Progenitor cell of endocrine pancreas (in vitro differentiated cells): ENCODE measurements at places on chromosomes 1 and 21.

- DNase-seq = no peak
- no peaks in the 10 kb centered on the region for H3K27me3 ChIP-seq
- no peak overlapping the region for H3K27ac ChIP-seq
- no peak overlapping the region for H3K4me3 ChIP-seq
- no peaks in the 10 kb centered on the region for H3K36me3 ChIP-seq
- peaks cover 17% of the 10 kb centered on the region for H3K4me1 ChIP-seq
Measured at GRCh38 chr1:98005326-98006010, 84.6 kb upstream of the DPYD start.

DNA sequence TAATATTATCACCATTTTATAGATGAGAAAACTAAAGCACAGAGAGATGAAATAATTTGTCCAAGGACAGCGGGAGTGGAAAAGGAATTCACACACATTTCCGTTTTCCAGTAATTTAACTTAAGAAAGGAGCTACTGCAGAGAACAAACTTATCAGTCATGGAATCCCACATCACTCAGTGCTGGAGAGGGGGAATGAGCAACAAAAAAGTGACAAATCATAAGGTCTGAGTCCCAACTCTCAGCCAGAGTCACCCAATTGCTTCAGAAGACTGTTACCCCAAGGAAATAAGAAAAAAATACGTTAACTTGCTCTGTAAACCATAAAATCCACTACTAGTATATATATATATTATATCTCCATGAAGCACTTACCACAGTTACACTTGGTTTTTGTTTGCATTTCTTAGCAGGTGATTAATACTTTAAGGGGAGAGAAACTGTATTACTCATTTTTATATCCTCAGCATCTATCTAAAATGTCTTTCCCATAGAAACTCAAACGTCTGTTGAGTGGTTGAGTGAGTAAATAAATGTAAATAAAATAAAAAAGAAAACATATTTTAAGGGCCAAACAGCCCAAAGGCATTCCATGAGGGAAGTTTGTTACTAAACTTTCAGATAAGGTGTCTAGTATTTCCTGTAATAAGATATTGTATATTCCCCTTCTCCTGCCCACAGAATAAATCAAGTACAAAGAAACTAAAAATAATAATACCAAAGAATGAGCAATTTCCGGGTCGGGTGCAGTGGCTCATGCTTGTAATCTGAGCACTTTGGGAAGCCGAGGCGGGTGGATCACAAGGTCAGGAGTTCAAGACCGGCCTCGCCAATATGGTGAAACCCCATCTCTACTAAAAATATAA lies 76.8 kb downstream of the SLC45A1 start:
- no peaks in the 10 kb centered on the region for H3K27me3 ChIP-seq
- H3K4me3 ChIP-seq = no peak overlapping the region
- no peak for DNase-seq
- H3K4me1 ChIP-seq = peaks cover 38% of the 10 kb centered on the region

- no peaks in the 10 kb centered on the region for H3K27me3 ChIP-seq
- no peak overlapping the region for H3K27ac ChIP-seq
- H3K4me1 ChIP-seq = no peaks in the 10 kb centered on the region
- no peak for DNase-seq
Measured at GRCh38 chr1:100757946-100758345, 38.4 kb downstream of the VCAM1 start.

DNA sequence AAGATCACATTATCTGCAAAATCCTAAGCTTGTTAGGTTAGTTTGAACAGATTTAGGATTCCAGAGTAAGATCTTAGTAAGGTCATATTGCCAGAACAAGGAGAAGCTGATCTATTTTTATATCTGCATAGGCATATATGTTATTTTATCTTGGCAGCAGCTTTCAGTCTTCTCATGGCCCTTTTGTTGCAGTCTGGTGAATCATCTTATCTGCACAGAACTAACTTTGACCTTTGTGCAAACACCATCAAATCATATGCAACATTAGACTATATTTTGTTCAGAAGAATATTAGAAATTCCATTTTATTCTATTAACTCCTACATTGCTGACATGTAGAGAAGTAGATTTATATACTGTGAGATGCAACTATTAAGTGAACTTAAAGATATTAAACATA lies 107.3 kb downstream of the CLEC20A start:
- H3K4me3 ChIP-seq = no peak overlapping the region
- no peaks in the 10 kb centered on the region for H3K36me3 ChIP-seq
- H3K27me3 ChIP-seq = no peaks in the 10 kb centered on the region
- DNase-seq = no peak
- H3K27ac ChIP-seq = no peak overlapping the region

- H3K36me3 ChIP-seq = no peaks in the 10 kb centered on the region
- H3K27ac ChIP-seq = no peak overlapping the region
- DNase-seq = no peak
- H3K4me3 ChIP-seq = no peak overlapping the region
- H3K4me1 ChIP-seq = peaks cover 34% of the 10 kb centered on the region
Measured at GRCh38 chr1:209534496-209535250, 48.8 kb upstream of the CAMK1G start.

DNA sequence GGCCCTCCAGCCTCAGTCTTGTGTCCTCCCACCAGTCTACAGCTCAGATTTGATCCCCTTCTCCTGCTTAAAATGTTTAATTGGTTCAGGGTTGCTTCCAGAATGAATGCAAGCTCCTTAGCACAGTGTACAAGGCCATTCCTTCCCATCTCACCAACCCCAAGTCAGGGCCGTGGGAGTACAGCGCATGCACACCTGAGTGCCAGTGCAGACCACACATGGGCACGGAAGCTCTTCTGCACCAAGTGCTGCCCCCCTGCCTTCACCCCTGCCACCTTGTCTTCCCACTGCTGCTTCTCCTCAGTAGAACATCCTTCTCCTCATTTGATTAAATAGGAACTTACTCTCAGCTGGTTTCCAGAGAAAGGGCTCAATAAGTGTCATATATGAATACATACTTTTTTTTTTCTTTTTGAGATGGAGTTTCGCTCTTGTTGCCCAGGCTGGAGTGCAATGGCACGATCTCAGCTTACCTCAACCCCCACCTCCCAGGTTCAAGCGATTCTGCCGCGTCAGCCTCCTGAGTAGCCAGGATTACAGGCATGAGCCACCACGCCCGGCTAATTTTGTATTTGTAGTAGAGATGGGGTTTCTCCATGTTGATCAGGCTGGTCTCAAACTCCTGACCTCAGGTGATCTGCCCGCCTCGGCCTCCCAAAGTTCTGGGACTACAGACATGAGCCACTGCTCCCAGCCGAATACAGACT lies 9.3 kb downstream of the PMF1 start:
- H3K27me3 ChIP-seq = no peaks in the 10 kb centered on the region
- peaks cover 25% of the 10 kb centered on the region for H3K36me3 ChIP-seq
- no peak overlapping the region for H3K4me3 ChIP-seq
- no peak for DNase-seq
- peaks cover 3% of the 10 kb centered on the region for H3K4me1 ChIP-seq

GRCh38 chr1:227370533-227371254 lies 52.4 kb upstream of the CDC42BPA start:
- no peak overlapping the region for H3K27ac ChIP-seq
- no peak for DNase-seq
- peaks cover 14% of the 10 kb centered on the region for H3K4me1 ChIP-seq
- peaks cover 17% of the 10 kb centered on the region for H3K27me3 ChIP-seq
- no peak overlapping the region for H3K4me3 ChIP-seq
- no peaks in the 10 kb centered on the region for H3K36me3 ChIP-seq

DNA sequence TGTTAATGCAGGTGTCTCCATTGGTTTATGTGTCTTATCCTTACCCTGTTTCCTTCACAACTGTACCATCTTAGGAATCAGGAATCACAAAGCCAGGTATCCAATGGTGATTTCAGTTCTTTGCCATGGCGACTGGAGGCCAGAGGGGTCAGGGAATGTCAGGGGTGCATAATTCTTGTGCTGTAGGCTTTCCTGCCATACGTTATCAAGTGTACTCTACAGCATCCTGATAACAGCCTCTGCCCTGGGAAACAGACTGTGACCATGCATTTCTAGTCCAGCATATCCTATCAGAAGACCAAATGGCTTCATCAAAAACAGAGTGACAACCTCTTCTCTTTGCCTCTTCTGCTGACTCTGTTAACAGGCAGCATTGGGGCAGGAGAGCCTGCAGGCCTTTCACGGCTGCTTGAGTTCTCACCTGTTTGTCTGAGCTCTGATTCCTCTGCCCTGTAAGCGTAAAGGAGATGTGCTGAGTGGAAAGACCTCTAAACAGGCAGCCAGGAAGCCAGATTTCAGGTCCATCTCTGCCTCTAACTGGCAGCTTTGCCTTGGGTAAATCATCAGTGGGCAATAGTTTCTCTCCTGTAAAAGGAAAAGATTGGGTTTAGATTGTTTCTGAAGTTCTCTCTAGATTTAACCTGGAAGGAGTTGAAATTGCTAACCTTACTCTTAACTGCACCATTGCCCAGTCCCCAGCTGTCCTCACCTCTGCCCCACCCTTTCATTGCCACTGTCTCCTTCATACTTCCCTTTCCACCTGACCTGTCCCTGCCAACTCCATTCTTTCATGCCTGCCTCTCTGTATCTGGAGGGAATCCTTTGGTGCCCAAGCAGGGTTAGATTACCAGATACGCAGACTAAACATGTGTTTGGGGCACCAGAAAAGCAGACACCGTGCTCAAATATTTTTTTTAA lies 80.2 kb downstream of the LRRC8D start:
- peak overlapping the region; percentile 65 for H3K27ac ChIP-seq
- no peaks in the 10 kb centered on the region for H3K27me3 ChIP-seq
- no peaks in the 10 kb centered on the region for H3K36me3 ChIP-seq
- no peak for DNase-seq
